ENCODE measurements at places on chromosomes 4 and X.
A peak's percentile ranks its signal among the peaks of the same experiment; 100 is the strongest.

DNA sequence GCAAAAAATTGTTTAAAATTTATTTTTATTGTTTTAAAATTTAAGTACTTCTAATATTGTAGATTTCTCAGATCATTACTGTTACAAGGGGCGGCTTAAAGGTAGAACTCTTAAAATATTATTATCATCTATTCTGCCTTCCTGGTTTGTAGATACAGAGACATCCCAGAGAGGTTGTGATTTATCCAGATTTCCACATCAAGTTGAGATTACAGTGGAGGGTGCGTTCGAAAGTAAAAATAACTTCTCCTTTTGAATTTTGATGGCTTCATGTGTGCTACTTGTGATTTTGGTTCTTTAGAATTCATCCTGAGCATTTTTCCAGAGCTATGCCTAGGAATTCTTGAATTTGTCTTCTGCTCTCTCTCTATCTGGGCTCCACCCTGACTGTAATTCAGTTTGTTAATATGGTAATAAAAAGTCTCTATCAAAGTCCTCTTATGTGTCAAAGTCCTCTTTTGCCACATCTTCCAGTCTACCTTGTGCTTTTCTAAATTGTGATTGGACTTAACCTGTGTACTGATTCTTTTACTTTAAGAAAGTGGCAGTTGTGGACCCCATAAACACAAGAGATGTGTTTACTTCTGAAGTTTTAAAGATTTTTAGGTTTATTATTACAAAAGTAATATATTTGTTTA lies 37.2 kb downstream of the CLCN3 start:
- DNase-seq = no peak

DNA sequence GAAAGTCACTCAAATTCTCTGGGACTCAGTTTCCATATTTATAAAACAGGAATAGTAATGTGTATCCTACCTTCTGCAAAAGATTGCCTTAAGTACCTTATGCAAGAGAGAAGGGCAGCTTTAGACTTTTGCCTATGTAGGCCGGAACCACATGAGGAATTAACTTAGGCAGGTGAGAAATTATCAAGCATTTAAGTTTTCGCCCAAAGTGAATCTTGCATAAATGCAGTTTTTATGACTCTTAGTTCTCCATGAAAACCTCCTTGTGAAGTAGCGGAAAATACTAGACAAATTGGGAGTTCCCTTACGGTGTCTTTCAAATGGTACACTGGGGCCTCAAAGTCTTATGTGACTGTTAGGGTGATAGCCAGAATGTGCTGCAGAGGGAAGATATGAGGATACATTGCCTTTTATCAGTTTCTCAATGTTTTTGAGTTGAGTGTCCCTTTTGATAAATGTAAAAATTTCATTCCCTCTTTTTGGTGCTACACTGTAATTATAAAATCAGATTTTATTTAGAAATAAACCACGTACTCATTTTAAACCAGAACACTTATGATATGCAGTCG lies 2.6 kb downstream of the SH2D1A start:
- no peak for DNase-seq

- no peak for DNase-seq
Observed at GRCh38 chr4:80566203-80566872, 230.8 kb downstream of the CFAP299 start.

DNA sequence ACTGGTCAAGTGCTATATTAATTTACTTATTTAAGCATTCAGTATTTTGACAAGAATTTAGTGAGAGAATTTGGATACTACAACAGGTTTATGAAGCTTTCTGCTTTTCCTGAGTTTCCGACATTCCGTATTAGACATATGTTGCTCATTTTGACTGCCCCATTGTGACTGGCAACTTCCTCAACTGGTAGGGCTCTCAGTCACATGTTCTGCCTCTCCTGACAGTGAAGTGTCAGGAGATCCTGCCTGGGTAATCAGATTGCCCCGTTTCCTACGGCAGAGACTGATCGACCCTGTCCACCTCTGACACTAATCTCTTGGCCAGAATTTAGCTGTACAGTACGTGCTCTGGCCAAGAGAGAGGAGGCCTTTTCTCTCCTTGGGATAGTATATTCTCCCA lies 49.5 kb downstream of the CLNK start:
- DNase-seq = no peak

DNA sequence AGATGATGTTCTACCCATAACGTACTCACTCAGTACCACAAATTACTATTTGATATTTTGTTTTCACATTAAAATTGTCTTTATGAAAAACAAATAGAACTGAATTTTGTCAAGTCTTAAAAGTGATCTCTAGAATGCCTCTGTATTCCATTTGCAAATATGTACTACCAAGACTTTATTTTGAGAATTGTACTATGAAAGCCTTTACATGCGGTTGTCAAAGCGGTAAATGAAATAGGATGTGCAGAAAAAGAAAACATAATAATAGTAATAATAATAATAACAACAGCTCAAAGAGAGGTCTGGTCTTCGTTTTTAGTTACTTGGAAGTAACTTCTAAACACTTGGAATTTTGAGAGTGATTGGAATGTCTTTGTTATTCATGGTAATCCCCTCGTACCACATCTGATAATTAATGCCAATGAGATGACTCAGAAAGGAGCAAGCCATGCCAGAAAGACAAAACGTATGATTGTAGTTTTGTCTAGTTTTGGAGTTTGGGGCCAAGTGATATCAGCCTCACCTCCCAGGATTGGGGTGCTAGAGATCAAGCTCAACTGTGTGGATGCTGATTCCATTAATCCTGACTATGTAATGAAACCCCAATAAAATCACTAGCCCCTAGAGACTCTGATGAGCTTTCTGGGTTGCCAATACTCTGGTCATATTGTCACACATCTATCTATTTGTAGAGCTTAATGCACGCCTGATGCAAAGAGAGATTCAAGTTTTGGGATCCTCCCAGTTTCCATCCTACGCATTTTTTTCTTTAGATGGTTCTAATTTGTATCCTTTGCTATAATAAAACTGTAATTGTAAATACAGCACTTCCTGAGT lies 20.2 kb upstream of the CTSO start:
- no peak for DNase-seq

- DNase-seq = no peak
Observed at GRCh38 chr4:52843958-52844357, 18.2 kb upstream of the RASL11B start.

DNA sequence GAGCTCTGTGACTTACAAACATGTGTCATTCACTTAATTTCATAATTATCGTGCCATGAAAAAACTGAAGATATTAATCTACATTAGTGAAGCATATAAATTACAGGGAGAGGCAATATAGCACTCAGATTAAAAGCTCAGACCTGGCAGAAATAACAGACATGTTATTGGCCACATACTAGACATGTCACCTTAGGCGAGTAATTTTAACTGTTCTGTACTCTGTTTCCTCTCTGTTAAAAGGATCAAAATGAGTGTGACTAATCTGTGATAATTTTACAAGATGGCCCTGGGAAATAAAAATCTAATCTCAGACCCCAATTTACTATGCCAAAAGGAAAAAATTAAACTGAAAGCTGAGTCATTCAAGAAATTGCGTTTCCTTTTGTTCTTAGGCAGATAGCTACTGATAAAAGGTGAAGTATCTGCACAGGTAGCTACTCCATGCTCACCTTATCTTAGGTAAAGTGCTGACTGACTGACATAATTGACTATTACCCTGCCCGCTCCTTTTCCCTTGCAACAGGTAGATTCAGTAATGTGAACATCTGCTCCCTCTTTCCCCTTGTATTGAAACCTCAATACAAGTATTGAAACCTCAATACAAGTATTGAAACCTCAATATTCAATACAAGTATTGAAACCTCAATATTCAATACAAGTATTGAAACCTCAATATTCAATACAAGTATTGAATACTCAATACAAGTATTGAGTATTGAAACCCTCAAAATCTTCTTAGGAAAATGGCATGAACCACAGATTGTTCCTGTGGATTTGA lies 33.2 kb downstream of the RELL1 start:
- DNase-seq = no peak

DNA sequence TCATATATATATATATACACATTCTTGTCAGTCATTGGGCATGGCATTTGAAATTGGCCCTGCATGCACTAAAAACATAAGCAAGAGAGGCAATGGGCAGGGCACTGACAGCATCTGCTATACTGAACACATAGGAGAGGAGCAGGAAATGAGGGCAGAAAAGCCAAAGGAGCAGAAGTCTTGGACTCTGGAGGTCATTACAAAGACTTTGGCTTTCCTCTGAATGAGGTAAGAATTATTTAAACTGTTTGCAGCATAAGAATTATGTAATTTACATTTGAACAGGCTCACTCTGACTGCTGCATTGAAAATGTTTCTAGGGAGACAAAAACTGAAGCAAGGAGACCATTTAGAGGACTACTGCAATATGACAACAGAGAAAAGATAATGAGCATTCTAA lies 396.5 kb downstream of the PRDM5 start:
- no peak for DNase-seq

DNA sequence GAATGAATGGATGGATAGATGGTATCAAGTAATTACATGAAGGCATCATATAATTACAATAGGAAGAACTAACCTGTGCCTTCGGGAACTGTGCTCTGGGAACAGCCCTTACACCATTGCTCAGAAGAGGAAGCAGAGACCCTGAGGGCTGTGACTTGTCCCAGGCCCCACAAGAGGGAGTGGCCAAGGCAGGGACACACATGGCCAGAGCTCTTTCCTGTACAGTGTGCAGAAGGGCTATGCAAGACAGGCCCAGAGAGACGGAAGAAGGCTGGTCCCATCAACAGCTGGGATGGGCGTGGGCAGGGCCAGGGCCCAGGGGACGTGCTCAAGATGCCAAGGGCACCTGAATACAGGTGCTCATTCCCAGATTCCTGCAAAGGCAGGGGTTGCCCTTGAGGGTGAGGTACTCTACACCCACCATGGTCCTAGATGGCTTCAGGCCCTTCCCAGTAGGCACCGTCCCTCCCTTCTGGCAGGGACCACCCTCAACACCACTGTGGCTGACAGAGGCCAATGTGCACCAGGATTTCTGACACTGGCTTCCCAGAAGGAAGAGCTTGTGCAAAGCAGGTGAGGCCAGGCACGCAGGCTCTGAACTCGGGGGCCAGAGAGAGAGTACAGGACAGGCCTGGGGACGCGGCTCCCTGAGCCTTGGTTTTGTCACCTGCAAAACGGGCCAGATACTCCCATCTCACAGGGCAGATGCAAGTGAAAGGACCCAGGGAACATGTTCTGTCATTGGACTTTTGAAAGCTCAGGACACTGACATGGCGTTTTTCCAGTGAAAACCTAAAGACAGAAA lies 1.7 kb downstream of the EVC2 start:
- DNase-seq = no peak

DNA sequence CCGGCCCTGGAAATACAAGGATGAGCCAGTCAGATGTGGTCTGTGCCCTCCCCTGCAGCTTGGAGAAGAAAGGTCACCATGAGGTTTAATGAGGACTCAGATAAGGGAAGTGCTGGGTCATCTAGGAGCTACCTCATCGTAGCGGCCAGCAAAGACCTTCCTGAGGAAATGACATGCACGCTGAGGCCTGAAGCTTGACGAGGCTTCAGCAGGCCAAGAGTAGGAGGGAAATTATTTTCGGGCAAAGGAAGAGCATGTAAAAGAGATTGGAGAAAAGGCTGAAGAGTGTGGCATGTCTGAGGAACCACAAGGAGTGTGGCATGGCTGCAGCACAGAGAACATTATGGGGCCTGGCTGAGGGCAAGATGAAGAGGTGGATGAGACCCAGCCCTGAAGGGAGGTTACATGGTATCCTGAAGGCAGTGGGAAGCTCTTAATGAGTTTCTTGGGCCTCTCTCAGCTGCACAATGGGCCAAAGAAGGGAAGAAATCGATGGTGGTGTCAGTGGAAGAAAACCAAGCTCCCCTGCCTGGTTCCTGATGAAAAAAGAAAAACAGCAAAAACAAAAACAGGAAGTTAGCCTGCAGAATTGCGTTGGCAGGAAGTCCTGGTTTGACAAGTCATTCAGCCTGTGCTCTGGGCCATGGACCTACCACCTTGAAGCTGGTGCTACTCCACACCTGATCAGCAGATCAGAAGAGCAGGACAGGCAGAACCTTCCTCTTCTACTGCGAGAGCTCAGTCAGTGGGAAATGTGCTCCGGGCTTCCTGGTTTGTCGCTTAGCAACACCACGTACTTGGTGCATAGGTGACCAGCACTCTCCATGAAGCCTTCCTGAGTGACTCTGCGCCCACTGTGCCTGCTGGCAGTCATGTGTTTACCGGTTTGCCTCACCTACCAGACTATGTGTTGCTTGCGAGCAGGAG lies 134.5 kb upstream of the KLF3 start:
- DNase-seq = peak; percentile 45

All from stimulated activated naive CD8-positive, alpha-beta T cell treated with anti-CD3 and anti-CD28 coated beads, Interleukin-15, Interleukin-2, amounts not matched to agents 100 U/mL and 50 U/mL, for 24 hours (primary cell).